ENCODE measurements at places on chromosomes 13 and 19.

DNA sequence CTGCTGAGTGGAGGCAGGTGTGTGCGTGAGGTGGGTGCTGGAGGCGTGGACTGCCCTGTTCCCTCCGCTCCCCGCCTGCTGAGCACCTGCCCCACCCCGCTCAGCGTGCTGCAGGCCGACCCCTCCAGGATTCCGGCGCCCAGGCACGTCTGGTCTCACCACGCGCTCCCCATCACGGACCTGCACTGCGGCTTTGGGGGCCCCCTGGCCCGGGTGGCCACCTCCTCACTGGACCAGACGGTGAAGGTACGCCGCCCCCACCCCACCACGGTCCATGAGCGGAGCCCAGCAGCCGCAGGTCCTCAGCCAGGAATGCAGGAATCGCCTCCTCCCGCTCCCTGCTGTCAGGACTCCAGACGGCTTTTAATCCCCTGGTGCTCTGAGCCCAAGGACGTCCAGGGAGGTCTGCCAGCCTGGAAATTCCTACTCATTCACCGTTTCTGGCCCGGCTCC lies 6.0 kb downstream of the WDR18 start:
- no peak for DNase-seq

GRCh38 chr13:79681069-79681468 lies 200.1 kb downstream of the NDFIP2 start:
- DNase-seq: no peak

DNA sequence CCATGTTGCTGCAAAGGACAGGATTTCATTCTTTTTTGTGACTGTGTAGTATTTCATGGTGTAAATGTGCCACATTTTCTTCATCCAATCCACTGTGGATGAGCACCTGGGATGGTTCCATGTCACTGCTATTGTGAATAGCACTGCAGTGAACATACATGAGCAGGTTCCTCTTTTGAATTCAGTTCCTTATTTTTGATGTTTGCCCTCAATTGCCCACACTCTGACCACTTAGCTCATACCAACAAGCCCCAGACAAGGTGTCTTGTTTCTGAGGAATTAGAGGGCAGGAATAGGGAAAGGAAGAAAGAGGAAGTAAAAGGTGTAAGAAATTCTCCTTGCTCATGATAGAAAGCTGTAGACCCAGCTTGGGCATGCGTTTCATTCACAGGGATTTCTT lies 244.2 kb upstream of the ZNF507 start:
- DNase-seq: no peak

DNA sequence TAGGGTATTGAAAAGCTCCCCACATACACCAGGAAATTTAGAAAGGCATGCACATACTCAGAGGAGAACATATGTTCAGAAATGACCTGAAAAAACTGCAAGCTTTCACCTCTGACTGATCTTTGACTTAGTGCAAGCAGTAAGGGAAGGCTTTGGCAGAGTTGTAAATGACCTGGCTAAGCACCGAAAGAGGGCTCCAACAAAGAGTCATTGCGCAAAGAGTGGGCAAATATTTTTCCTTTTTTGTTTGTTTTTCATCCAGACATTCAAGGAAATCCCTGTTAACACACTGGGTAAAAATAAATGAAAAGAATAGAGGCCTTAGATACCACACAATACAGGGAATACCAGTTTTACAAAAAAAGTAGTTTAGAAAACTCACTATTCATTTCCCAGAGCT lies 5.2 kb upstream of the ZNF233 start:
- no peak for DNase-seq

DNA sequence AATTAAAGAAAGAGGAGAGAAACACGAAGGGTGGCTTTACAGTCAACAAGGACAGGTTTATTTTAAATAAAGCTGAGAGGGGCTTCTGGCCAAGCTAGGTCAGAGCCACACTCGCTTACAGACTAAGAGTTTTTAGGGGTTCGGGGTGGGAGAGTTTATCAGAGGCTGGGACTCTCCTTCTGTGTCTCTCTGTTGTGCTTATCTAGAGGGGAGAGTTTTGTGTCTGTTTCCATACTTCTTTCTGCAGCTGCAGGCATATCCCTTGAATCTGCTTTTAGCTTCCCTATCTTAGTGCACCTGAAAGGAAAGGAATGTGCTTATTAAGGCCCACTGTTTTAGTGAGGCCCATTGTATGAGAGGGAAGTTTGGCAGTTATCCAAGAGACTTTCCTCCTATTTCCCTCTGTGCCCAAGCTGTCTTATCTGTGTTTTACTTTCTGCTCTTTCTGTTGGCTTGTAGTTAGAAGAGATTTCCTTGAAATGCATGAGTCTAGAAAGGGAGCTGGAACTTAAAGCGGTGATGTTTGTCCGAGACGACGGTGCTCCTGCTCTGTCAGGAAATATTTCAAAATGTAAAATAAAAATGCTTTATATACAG lies 275.3 kb downstream of the KCTD12 start:
- DNase-seq: no peak

DNA sequence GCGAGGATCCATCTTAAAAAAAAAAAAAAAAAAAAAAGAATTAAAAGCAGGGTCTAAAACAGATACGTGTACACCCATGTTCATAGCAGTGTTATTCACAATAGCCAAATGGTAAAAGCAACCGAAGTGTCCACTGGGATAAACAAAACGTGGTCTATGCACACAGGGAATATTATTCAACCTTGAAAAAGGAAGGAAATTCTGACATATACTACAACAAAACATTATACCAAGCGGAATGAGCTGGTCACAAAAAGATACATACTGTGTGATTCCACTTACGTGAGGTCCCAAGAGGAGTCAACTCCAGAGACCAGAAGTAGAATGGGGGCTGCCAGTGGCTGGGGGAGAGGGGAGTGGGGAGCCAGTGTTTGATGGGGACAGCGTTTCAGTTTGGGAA lies 14.7 kb upstream of the ADPRHL1 start:
- DNase-seq: no peak

- DNase-seq: no peak
These were observed 41.1 kb upstream of the MATK start for GRCh38 chr19:3827306-3827705.

DNA sequence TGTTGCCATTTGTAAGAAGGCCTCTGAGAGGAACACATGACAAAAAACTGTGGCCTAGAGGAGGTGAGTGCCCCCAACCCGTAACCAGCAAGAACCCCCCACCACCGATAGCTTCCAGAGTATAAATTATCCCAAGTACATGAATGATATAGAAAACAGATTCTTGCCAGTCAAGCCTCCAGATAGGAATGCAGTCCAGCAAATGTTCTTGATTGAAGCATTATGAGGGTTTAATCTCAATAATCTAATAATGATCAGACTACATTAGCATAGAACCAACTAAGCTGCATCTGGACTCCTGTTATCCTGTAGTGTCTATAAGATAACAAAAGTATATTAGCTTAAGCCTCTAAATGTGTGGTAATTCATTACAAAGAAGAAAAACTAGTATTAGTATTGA lies 908.9 kb upstream of the ATXN8OS start:
- no peak for DNase-seq

- DNase-seq: no peak
These were observed 68.9 kb upstream of the GPR183 start for GRCh38 chr13:99376132-99376531.

DNA sequence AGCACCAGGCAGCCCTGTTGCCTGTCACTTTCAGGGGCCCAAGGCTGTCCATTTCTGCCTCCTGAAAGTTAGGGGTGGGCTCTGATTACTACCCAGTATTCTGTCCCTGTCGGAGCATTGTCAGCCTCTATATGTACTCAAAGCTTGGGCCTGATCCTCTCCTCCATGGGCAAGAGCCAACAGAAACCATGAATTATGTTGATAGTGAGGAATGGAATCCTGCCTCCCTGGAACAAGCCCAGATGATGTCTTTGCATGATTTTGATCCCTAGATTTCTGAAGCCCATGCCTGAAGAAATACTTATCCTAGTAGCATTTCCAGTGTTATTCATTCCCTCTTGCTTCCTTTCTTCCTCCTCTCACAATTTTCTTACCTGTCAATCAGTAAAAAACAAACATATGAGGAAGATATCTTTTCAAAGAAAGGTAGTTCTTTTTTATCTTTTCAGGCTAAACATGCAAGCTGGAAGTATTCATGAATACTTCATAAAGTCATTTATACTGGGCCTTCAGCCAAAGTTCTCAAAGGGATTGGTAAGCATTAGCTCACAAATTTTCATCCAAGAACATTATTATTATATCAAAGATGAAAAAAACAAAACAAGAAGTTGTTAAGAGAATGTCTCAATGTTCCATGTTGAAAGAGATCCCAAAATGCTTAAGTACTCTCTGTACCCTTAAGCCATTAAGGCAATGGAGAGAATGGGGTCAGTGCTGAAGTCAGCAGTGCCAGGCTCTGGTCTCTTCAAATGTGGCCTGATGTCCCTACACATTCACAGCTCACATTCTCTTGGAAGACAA lies 171.7 kb downstream of the NHLRC3 start:
- DNase-seq: no peak

- no peak for DNase-seq
These were observed 196.5 kb downstream of the GPC6 start for GRCh38 chr13:93422980-93423543.

DNA sequence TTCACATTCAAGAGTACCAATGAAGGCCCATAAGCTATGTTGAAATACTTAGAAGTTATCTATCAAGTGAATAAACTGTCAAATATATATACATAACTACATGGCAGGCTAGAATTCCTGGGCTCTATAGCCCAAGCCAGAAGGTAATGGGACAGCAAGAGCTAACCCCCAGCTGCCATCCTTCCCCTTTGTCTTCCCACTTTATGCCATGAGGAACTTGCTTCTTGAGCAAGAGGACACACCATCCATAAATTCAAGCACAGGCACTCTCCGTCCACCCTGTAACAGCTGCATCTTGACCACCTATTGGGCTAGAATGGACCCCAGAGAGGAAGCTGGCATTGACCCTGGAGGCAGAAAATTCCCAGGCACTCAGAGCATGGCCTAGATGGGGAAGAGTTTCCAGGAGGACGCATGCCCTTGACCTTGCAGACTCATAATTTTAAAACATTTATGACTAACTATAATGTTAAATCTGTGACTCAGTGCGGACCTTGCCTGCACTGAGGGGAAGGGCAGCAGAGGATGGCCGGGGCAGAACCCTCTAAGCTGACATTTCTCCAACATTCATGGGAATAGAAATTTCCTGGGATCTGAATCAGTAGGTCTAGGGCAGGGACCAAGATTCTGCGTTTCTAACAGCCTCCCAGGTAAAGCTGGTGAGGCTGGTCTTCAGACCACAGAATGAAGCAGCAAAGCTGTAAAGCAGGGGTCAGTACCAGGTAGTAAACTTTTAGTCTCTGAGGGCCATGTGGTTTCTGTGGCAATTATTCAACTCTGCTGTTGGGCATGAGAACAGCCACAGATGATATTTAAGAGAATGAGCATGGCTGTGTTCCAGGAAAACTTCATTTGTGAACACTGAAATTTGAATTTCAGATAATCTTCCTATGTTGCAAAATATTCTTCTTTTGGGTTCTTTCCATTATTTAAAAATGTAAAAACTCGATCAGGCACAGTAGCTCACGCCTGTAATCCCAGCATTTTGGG lies 71.4 kb upstream of the CLDN10 start:
- no peak for DNase-seq

DNA sequence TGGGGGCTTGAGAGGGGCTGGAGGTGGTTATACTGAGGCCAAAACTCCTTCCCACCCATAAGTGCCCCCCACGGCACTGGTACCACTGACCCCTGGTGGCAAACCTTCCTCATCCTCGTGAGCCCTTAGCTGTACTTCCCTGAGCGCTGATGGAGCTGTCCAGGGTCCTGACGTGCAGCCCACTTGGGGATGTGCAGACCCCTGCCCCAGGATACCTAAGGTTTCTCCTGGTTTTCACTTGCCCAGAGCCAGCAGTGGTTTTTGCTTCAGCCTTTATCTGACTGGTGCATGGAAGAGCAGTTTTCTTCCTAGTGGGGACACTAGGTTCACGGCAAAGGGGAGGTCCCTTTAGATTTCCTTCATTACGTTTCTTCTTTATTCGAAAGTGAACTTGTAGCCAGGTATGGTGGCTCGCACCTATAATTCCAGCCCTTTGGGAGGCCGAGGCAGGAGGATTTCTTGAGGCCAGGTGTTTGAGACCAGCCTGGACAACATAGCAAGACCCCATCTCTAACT lies 28.7 kb upstream of the KCTD15 start:
- peak; percentile 10 for DNase-seq

DNA sequence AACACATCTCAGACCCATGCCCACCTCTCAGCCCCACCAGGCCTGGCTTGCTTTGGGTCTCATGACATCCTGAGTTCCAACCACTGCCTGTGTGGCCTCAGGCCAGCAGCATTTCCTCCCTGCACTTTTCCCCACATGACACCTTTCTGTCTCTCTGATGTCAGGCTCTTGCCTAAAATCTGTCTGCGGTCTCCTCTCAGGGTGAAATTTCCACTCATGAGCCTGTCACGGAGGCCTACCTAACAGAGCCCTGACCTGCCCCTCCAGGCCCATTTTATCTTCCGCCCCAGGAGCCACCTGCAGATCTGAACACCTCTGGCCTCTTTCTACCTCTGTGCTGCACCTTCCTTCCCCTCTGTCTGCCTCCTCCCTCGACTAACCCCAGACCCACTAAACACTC lies 93.5 kb downstream of the ZDHHC20 start:
- DNase-seq: no peak

- no peak for DNase-seq
These were observed 184.9 kb downstream of the PTPRS start for GRCh38 chr19:5155586-5156210.

GRCh38 chr19:56642711-56643459 lies at the start of gene SMIM17:
Gene SMIM17 (plus strand): TSS chr19:56643159. CDS start chr19:56645668, 2,509 bp downstream.
- no peak for DNase-seq

DNA sequence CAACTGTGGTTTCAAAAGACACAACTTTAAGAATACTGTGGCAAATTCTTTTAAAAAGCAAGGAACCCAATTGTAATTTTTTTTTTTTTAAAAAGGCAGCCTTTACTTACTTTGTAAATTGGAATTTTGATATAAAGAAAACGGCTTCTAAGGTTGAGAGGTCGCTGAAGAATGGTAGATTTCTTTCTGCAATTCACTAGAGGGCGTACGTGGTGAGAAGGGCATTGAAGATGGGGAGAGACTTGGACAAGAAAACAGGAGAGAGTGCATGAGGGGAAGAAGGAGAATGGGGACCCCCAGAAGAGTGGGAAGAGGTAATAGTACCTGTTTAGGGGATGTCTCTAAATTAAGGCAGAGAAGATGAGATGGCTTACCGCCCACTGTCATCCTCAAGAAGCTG lies 33.5 kb upstream of the PABPC3 start:
- DNase-seq: no peak

- no peak for DNase-seq
These were observed 178.3 kb upstream of the MYO16 start for GRCh38 chr13:108451121-108451520.

GRCh38 chr19:19537075-19538048 lies 703 bp upstream of the CILP2 start:
- DNase-seq: no peak

All from activated CD4-positive, alpha-beta T cell treated with anti-CD3 and anti-CD28 coated beads, Interleukin-2, amount 50 U/mL, for 16 hours (primary cell).